ENCODE measurements at places on chromosomes 1 and 21.
A peak's percentile ranks its signal among the peaks of the same experiment; 100 is the strongest.

DNA sequence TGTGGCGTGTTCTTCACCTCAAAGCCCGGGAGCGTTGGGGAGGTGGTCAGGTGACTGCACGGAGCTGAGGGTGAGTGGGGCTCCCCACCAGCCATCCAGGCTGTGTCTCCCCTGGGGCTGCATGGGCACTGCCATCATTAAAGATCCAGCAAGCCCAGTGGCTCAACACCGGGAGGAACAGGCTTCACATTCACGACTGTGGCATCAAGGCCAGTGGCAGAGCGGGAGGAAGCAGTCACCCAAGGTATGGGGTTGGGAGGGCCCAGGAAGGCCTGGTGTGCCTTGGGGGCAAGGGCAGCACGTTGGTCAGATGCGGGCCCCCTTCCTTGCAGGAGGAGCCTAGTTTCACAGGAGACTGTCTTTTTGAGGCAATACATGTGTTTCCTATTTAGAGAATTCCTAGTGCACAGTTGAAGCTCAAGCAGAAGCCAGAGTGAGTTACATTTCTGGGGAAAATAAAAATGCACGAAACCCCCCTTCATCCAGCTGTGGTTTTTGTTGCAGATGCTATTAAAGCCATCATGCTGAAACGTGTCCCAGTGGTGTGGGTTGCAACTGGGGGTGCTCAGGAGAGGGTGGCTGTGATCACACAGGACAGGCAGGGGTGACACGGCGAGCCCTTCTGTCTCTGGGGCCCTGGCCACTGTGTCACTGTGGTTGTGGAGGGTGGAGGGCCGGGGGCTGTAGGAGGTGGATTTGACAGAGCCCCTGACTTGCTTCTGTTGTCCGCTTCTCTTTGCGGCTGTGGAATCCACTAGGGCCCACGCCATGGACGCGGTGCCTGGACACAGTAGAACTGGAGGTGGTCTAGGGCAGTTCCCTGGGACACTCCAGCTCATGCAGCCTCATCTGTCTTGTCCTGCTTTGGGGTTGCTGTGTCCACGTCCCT, 34.1 kb downstream of the SNAP47 start:
- DNase-seq, result no peak

GRCh38 chr21:29235714-29236197, 63.0 kb upstream of the BACH1 start:
- no peak for DNase-seq

DNA sequence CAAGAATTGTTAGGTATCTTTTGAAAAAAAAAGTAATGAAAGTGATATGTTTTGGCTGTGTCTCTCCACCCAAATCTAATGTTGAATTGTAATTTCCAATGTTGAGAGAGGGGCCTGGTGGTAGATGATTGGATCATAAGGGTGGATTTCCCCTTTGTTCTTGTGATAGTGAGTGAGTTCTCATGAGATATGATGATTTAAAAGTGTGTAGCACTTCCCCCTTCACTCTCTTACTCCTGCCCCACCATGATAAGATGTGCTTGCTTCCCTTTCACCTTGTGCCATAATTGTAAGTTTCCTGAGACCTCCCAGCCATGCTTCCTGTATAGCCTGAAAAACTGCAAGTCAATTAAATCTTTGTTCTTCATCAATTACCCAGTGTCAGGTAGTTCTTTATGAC, 70.7 kb downstream of the XCL2 start:
- no peak for DNase-seq

DNA sequence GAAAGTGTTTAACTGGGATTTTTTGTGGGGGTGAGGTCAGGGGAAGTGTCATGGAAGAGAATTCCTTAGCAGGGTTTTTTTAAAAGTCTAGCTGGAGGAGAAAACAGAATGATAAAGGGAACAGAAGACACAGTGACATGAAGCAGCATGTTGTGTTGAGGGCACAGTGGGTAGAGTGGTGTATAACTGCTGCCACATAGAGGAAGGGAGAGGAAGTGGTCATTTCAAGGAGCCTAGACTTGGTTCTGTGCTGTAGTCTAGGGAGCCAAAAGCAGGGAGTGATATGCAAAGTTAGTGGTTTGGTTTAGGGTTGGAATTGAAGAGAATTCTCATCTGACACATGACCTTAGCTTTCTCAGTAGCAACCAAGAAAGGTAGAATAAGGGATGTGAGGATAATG, 10.2 kb downstream of the EEIG2 start:
- DNase-seq, result no peak

GRCh38 chr1:54335755-54336108, 70.5 kb downstream of the SSBP3 start:
- no peak for DNase-seq

- no peak for DNase-seq
Observed at GRCh38 chr1:187928288-187928687, 1099.5 kb downstream of the PLA2G4A start.

- no peak for DNase-seq
Observed at GRCh38 chr21:15706696-15707095, 23.1 kb upstream of the USP25 start.

DNA sequence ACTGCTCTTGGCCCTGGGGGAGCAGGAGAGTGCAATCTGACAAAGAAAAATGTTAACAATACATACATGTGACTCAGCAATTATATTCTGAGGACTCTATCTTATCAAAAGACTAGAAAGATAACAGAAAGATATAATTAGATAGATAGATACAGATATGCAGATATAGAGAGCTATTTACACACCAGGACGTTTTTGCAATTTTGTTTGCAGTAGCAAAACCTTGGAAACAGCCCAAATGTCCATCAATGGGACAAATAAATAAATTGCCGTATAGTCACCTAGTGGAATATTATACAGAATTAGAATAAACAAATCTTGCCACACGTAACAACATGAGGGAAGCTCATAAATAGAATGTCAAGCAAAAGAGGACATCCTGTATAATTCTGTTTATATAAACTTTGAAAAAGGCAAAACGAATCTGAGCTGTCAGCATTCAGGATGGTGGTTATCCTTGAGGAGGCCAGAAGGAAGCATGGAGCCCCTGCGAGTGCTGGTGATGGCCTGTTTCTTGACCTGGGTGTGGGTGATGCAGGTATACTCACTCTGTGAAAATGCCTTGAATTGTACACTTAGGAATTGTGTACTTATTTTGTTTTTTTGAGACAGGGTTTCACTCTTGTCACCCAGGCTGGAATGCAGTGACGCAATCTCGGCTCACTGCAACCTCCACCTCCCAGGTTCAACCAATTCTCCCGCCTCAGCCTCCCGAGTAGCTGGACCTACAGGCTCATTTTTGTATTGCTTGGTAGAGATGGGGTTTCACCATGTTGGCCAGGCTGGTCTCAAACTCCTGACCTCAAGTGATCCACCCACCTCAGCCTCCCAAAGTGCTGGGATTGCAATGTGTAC, 12.8 kb upstream of the TRIM63 start:
- no peak for DNase-seq

DNA sequence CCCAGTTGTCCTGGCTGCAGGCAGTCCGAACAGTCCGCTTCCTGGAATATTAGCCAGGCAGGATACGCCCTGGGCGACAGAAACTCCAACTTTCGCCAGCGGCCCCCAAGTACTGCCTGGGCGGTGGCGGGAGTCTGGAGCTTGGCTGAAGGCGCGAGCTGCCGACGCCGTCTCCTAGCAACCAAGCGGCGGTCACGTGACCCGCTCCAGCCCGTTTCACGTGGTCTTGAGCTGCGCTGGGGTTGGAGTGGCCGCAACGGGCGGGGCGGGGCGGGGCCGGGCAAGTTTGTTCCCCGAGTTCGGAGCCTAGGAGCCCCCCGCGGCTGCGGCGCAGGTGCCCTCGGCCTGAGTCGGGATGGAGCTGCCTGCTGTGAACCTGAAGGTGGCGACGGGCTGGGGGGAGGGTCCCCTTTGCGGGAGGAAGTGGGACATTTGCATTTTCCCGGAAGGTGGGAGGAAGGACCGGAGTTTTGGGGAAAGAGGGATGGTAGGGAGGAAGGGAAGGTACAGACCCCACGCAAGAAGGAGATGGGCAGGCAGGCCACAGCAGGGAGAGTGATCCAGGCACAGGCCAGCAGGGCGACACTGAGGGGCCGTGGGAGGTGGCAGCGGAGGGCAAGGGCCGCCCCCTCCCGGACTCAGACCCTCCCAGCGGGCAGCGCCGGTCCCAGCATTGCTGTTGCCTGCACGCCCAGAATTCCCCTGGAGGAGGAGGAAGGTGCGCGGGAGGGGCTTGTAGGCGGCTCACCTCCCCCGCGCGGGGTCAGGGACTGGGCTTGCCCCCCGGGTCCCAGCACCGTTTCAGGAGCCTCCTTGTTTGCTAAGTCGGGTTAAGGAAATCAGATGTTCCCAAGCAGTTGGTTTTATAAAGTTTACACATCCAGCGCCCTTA, at the start of gene AGTRAP:
Gene AGTRAP, plus strand, starts transcription at position 283 of the 892 bp plus-strand sequence. Its CDS starts 73 bp downstream, at position 356.
- peak; percentile 74 for DNase-seq

DNA sequence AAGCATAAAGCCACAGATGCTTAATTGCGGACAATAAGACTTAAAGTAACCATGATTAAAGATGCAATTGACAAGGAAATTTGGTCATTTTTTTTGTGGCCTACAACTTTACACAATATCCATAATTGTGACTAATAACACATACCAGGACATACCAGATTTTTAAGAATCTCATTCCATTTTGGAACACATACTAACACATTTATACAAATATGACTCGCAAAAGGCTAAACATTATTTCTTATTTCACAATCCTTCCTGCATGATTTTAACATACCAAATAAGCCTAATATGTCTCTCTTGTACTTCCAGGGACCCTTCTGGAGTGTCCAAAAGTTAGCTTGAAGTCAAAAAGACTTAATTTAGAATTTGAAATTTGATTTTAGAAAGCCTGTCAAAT, 48.8 kb downstream of the DR1 start:
- no peak for DNase-seq

GRCh38 chr1:184302346-184302745, 84.5 kb upstream of the C1orf21 start:
- no peak for DNase-seq

DNA sequence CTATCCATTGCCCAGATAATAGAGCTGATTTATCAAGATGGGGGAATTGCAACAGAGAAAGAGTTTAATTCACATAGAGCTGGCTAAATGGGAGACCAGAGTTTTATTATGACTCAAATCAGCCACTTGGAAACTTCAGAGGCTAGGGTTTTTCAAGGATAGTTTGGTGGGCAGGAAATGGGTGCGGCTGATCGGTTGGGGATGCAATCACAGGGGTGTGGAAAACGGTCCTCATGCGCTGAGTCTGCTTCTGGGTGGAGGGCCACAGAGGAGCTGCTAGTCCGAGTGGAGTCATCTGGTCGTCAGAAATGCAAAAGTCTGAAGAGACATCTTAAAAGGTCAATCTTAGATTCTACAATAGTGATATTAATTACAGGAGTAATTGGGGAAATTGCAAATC, 32.0 kb upstream of the FAM89A start:
- no peak for DNase-seq

- no peak for DNase-seq
Observed at GRCh38 chr1:229844675-229845074, 218.6 kb downstream of the URB2 start.

GRCh38 chr1:174364996-174365736, 82.6 kb upstream of the GPR52 start:
- DNase-seq, result peak; percentile 3

DNA sequence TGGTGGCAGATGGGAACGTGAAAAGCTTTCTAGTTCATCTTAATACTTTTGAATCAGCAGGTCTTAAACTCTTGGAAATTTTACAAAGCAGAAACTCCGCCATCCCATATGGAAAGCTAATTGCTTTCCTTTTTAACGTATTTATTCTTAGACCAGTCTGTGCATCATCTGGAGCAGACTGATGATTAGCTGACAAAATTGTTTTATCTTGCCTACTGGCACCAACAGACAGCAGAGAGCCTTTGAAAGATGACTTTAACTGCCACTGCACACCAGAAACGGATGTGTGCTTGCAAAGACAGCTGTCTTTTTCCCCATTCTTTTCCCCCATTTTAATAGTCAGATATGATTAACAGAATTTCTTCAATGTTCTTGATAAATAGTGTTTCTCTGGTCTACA, 97.0 kb downstream of the PLD5 start:
- no peak for DNase-seq

DNA sequence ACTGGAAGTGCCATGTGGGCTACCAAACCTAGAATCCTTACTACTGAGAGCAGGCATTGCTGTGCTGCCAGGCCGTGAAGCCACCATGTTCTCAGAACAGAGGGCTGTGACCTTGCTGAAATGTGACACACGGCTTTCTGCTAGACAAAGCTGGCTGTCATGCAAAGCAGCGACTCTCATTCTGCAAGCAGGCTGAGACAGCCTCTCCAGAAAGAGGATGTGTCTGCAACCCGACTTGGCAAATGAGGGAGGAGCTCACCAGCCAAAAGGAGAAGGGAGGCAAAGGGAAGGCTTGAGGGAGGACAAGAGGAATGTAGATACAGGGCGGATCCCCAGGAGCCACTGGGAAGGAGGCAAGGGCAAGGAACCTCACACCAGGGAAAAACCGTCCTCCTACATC, 85.7 kb upstream of the KRTAP19-8 start:
- no peak for DNase-seq

DNA sequence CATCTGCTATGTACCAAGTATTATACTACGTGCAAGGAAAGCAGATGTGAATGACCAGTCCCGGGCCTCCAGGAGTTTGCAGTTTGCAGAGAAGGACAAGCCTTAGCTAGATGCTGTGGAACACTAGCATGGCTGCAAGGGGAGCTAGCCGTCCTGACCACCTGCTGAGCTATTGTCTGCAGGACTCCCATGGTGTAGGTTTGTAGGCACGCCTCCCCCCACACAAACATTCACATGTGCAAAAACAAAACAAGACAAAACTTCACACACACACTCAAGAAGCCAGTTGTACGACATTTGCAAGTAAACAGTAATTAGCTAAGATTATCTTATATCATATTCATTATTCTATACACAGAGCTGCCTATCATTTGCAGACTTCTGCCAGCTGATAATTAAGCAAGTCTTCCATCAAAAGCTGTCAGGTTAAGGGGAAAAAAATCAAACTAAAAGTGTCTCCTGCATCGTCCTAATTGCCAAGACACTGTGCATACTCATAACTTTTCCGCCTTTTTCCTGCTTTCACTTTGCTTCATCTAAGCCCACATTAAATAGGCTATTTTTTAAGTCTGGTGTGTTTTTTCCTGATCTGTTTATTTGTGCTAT, 10.7 kb upstream of the HNRNPU start:
- no peak for DNase-seq

DNA sequence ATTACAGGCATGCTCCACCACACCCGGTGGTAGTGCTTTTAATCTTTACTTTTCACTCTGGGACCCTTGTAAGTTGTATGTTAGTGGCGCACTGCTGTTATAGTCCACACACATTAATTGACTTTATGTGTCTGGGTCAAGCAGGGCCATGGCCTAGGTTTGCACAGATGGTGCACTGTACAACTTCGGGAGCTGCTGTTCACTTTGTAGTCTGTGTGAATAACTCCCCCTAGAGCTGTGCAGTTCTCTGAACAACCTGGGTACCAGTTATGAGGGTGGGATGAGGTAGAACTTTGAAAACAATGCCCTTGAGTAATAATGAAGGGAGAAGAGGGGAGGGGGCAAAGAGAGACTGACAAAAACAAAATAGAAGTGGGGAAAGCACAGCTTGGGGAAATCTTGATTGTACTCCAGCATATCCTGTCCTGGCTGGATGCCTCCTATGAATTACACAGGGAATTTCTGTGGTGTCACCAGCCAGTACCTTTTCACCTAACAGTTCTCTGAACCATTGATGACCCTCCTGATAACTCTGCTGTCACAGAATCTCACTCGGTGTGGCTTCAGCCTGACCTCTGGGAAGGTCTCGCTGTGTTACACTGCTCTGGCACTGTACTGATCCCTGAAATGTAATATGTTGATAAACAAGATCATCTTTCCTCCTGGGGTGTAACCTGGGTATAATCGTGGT, 2.2 kb downstream of the PTGFRN start:
- DNase-seq, result no peak

- no peak for DNase-seq
Observed at GRCh38 chr1:243396876-243397275, 141.0 kb downstream of the SDCCAG8 start.
